ENCODE measurements at places on chromosomes 6 and 20.

DNA sequence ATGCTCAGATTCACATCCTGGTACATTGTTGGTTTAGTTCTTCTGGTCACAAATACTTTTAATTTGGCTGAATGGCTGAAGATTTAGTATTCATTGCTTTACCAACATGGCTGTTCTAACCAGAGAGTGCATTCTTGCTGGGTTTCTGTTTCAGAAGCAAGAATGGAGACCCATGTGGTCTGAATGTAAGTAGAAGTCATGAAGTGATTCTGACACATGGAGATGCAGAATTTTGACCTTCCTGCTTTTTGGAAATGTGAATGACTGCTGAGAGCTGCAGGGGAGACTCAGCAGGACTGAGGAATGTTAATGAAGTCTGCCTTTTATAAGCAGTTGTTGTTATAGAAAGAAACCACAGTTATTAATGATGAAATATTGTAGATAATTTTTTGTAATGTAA, 576.1 kb upstream of the MARCKS start:
- no peak for DNase-seq

DNA sequence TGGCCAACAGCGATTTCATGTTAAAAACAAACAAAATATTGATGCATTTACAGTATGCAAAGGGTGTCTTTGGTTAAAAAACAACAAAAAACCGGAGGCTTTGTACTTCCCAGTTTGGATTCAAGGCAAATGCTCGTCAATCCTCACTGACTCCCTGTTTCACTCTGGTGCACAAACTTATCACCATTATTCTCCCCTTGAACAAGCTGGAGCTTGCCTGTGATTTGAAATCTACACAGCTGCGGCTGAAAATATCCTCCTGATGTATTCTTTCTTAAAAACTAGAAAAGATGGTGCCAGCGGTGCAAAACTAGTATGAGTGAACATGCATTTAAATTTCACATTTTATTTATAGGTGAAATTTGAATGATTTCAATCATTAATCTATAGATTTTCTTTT, 3.3 kb downstream of the PERP start:
- DNase-seq = no peak

GRCh38 chr6:105981002-105981887, 104.9 kb upstream of the PRDM1 start:
- DNase-seq = no peak

DNA sequence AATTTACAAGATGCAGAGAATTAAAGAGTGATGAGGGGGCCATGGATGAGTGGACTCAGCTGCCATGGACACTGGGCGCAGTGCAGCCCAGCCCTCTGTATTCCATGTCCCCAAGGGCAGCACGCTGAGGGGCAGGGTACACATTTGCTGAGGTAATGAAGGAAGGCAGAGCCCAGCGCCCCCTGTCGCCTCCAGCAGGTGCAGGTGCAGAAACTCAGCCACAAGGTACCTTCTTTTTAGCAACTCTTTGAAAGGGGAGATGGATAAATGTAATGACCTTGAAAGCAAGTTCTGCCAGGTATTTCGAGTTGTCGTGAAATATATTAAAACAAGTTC, 7.1 kb downstream of the CD93 start:
- DNase-seq = no peak

GRCh38 chr6:63261820-63262219, 50.6 kb downstream of the FKBP1C start:
- DNase-seq = no peak

DNA sequence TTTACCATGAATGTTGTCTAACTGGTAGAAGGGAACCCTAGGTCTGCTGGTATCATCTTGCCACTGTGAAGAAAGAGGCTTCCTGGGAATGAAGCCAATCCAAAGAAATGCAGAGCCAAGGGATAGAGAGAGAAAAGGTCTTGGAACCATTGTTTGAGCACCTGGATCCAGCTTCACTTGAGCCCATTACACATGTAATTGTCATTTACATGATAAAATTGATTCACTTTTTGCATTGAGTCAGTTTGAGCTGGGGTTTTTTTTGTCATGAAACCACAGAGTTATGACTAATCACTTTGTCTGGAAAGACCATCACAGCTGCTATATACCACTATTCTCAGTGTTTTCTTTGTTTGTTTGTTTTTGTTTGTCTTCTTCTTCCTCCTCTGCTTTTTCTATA, 112.3 kb downstream of the CBLN4 start:
- no peak for DNase-seq

DNA sequence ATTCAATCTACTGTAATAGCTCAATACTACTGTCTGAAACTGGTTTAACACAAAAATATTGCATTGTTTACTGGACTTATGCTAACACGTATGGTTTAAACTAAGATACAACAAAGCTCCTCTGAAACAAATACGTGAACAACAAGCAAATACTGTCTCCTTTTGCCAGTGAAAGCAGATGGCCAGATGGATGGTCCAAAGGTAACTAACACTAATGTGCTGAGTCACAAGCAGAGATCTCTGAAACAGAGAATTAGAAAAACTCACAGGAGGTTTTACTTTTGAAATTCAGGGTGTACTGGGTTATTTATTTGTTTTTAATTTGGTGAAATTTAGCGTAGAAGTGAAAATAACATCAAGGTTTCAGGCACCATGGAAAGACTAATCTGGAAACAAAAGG, 124.3 kb upstream of the SOX4 start:
- no peak for DNase-seq

- no peak for DNase-seq
These were observed 535.6 kb downstream of the QKI start for GRCh38 chr6:163950159-163950558.

GRCh38 chr6:89251170-89251569, 34.0 kb upstream of the GABRR1 start:
- no peak for DNase-seq

DNA sequence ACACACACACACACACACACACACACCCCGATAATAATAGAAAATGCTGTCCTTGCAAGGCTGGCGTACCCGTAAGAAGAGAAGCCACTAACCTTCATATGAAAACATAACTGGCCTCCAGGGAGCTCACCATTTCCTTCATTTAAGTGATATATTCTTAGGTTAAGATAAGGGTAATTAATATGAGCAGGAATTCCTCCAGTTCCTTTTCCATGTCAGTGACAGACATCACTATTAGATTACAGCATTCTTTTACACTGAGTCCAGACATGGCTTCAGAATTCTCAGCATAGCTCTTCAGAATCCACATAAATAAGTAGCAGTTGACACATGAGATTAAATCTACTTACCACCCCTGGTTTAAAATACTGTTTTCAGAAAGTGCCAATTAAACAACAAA, 121.9 kb downstream of the SIM1 start:
- DNase-seq = no peak

DNA sequence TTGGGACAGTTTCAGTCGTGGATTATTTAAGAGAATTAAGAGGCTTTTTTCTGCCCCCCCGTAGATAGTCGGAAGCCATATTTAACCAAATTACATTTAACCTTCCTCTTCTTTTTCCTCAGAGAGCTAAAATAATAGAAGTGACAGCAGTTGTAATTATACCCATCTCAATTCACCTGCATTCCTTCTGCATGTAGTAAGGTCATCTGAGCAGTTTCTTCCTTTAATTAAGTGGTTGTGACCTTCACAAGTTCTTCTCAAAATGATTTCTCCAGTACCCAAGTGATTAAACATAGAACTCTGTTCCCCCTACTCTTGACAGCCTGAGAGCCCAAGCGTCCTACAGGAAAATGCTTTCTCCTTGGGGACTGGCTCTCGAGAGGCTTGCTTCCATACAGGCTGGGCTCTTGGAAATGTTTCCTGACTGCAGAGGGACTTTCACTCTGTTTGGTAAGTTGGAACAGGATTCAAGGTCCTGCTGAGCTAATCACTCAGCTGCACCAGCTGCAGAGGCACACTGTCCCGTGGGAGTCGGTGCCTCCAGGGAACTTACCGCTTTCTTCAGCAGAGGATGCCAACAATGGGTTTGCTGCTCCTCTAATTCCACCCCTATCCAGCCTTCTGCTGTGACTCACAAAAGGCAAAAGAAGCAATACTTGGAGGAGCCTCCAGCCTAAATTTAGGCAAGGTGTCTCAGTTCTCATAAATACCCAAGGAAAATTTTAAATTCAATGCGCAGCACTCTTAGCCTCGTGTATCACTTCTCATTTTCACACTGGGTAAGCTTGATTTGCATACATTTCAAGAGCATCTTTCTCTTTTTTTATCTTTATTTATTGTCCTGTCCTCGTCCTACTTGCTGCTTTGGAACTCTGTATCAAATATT, 414.9 kb downstream of the KIF16B start:
- no peak for DNase-seq

- DNase-seq = no peak
These were observed 46.2 kb upstream of the BCLAF1 start for GRCh38 chr6:136335736-136336363.

- DNase-seq = no peak
These were observed 30.6 kb upstream of the MYLK2 start for GRCh38 chr20:31788578-31788977.

DNA sequence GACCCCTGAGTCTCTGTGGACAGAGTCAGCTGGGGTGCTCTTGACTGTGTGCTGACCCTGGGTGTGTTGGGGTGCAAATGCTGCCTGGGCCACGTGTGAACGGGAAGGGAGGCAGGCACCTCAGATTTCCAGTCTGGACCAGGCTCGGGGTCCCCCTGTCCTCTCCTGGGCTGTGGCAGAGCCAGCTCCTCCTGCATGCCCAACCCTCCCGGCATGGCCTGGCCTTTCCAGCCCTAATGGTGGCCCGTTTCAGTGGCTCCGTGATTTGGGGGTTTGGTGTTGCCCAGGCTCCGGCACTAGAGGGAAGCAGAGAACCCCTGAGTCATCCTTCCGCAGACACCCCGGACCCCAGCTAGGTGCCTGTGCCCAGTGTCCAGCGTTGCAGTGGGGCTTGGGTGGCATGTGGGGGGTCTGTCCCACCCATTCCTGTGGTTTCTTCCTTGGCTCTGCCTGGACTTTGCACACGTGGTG, 9.1 kb downstream of the RBM38 start:
- no peak for DNase-seq

- DNase-seq = no peak
These were observed 38.5 kb upstream of the DEK start for GRCh38 chr6:18302561-18303439.

DNA sequence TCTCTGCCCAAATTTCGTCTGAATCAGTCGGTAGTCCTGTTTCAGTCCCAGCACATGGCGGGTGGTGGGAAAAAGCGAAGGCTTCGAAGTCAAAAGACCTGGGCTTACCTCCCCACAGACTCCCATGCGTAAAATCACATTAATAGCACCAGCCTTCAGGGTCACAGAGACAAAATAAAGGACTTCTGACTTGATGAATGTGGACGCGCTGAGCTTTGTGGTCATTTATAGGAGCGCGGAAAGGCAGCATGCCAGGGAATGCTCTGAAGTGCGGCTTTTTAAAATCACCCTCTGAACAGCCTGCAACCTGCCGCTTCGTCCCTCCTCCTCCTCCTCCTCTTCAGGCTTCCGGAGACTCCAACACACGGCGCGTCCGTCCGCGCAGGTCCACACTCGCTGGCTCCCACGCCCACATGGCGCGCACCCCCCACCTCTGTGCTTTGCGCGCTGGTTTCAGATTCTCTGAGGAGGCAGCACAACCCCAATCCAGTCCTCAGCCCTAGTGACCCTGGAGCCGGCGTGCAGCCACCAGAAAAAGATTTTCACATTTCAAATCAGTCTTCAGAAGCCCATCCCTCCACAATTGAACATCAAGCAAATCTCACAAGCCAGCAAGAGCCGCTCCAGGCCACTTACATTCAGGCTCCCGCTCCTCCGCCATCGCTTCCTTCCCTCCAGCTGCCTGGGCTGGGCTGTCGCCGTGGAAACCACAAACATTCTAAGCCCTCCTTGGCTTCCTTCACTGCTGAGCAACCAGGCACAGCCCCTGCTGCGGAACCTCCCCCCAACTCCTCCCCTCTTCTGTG, at the start of gene C6orf118:
Gene C6orf118 (minus strand): TSS at position 680 of the 806 bp plus-strand sequence. CDS start 19 bp downstream, at position 661.
- DNase-seq = peak; percentile 76

GRCh38 chr20:32966881-32967781, 37.1 kb downstream of the SUN5 start:
- no peak for DNase-seq

GRCh38 chr6:63224179-63224578, 12.9 kb downstream of the FKBP1C start:
- DNase-seq = no peak

DNA sequence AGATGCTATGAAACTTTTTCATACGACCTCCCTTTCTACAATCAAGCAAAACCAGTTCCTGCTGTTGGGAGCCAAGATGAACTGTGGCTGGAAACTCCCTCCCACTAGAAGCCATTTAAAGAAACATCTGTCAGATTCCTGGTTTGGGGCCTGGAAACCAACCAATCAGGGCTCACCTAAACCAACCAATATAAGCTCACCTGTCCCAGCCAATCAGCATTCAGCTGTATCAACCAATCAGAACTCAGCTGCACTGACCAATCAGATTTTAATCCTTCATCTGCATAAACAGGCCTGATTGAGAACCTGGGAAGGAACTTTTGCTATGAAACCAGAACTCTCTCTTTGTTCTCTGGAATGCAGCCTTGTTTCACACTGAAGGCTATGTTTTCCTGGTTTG, 42.4 kb downstream of the SNX14 start:
- DNase-seq = no peak

- no peak for DNase-seq
These were observed 121.3 kb downstream of the VEGFA start for GRCh38 chr6:43891072-43891870.

- DNase-seq = no peak
These were observed 273.8 kb downstream of the SAMD5 start for GRCh38 chr6:147782302-147782701.

- no peak for DNase-seq
These were observed 115.4 kb downstream of the SLC23A2 start for GRCh38 chr20:4885877-4886276.

DNA sequence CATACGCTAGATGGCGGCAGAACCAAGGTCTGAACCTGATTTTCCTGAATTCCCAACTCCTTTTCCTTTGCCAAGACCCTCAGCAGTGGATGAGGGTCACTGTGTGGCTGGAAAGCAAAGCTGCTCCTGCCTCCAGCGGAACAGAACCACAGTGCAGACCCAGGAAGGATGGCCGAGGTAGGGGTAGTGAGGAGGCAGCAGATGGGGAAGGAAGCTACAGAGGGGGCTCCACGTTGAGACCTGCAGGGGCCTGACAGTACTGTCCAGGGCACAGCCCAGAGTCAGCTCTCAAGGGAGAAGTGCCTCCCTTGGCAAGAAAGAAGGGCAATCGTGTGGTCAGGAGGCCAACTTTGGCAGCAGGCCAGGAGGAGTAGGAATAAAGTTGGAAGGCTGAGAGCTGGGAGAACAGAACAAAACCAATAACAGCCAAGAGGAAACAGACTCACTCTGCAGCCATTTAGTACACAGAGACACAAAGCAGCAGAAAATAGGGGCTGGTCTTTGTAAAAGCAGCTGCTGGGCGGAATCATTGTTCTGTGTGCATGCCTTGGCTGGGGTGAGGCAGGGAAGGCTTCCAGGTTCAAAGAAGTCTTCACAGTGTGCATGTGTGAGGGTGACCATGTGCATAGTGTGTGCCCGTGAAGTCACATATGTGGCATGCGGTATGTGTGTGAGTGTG, 3.1 kb downstream of the GABRR2 start:
- DNase-seq = peak; percentile 21

Measured in amygdala (tissue), 56 donors.